ENCODE measurements at places on chromosomes 1 and 21. TPM values are rescaled to one million over a fixed set of nuclear protein-coding genes. Genes with fewer than 3 reads are reported as not detected.

GRCh38 chr21:37380349-37381323 is 14.1 kb downstream of the DYRK1A start:
- DNase-seq, result no peak

DNA sequence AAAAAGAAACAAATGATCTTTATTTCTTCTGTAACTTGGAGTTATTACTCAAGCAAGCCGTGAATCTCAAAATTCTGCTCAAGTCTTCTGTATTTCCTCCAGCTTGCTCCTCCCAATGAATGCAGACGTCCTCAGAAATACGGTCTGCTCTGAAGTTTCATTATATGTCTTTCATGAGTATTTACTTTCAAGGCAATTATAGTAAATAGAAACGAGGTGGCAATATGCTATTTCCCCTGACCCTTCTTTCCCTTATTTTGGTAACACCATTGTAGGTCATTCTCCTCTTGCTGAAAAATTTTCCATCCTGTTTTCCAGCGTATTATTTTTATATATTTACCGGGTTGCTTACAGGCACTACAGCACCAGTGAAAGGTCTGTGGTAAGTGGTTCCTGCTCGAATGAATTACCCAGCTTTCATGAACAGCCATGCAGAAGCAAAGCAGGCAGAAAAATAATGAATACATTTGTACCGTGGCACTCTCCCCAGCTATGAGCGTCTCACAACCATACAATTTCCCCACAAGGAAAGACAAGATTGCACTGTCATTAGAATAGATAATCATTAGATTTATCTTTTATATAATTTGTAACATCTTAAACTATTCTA is 350.9 kb upstream of the PKN2 start:
- no peak for DNase-seq

- DNase-seq, result no peak
These were observed 79.3 kb downstream of the SIK1 start for GRCh38 chr21:43347461-43348169.

DNA sequence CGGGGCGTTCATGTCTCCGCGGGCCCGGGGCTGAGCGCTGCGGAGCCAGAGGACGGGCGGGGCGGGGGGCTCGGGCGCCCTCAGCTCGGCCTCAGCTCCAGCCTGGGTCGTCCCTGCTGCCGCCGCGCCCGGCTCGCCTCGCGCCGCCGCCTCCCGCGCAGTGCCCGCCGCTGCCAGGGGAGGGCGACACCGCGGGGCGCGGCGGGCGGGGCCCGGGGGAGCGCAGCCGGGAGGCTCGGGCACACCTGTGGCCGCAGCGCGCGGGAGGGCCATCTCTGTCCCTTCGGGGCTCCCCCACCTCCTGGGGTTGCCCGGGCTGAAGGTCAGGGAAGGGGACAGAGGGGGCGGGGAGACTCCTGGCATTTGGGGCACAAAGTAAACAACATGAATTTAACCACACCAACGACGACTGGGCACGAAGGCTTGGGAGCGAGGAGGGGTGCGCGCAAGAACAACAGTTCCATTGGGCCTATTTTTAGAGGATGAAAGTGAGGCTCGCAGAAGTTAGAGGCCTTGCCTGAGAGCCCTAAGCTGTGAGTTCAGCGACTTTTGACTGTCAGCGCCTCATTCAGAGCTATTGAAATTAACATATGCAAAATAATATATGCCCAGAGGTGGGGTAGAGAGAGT is at the start of gene FAM131C:
FAM131C (minus strand) TSS at position 162 of the 630 bp plus-strand sequence. CDS start 209 bp downstream, outside the sequence.
- DNase-seq, result no peak

Gene CORT
- total RNA-seq, result 0.73 TPM

Gene IFI44L
- total RNA-seq, result 158 TPM

Gene NBPF3
- total RNA-seq, result 7.7 TPM

Gene TNNT2
- not detected for total RNA-seq

Gene PLPP3
- not detected for total RNA-seq

Measured in activated CD8-positive, alpha-beta memory T cell treated with anti-CD3 and anti-CD28 coated beads, Interleukin-2, amount 10 ng/mL, durations not matched to agents 7 days and 5 days (primary cell).